ENCODE measurements at places on chromosomes 16 and 17. TPM values are rescaled to one million over a fixed set of nuclear protein-coding genes. Genes with fewer than 3 reads are reported as not detected.

- DNase-seq = no peak
Measured at GRCh38 chr17:60615108-60615507, 15.1 kb downstream of the PPM1D start.

DNA sequence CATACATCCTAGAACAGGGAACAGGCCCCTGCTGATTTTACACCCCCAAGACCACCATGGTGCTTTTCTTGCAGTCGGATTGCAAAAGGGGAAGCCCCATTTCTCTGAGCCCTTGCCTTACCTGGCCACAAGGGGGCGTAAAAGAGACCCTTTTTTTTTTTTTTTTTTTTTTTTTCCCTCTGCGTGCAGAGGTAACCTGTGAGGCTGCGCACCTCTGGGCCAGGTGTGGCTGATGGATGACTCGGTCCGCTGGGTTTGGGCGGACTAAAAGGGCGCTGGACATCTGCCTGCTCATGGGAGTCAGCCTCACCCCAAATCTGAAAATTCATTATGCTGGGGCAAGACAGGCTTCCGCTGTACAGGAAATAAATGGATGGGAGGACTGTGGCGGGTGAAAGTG is 281.0 kb downstream of the CBLN1 start:
- DNase-seq = no peak

- DNase-seq = no peak
Measured at GRCh38 chr17:49899588-49899987, 51.7 kb upstream of the TAC4 start.

GRCh38 chr17:16013943-16014407 is 14.4 kb downstream of the TTC19 start:
- DNase-seq = peak; percentile 97

DNA sequence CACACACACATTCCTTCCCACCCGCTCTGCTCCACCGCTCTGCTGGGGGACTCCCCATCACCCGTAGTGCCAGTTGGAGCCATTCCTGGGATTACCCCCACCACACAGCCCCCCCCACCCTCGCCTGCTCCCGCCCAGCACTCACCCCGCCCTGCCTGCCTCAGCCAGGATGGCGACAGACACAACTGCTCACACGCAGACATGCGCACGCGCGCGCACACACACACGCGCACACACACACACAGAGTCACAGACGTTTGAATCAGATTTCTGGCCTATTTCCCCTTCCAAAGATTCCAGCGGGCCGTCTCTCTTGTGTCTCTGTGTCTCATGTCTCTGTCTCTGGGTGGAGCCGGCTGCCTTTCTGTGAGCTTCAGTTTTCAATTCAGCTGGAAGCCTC is 4.4 kb downstream of the CACNA1G start:
- peak; percentile 88 for DNase-seq

GRCh38 chr16:17147942-17148341 is 322.8 kb downstream of the XYLT1 start:
- DNase-seq = no peak

DNA sequence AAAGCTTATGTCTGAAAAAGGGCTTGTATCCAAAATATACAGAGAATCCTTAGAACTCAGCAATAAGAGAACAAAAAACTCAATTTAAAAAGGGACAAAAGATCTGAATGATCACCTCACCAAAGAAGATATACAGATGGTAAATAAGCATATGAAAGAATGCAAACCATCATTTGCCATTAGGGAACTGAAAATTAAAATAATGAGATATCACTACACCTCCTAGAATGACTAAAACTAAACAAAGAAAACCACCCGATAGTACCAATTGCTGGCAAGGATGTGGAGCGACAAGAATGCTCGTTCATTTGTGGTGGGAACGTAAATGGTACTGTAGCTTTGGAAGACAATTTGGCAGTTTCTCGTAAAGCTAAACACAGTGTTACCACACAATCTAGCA is 66.9 kb upstream of the MPHOSPH6 start:
- DNase-seq = no peak

GRCh38 chr16:79717333-79718137 is 117.0 kb upstream of the MAF start:
- no peak for DNase-seq

DNA sequence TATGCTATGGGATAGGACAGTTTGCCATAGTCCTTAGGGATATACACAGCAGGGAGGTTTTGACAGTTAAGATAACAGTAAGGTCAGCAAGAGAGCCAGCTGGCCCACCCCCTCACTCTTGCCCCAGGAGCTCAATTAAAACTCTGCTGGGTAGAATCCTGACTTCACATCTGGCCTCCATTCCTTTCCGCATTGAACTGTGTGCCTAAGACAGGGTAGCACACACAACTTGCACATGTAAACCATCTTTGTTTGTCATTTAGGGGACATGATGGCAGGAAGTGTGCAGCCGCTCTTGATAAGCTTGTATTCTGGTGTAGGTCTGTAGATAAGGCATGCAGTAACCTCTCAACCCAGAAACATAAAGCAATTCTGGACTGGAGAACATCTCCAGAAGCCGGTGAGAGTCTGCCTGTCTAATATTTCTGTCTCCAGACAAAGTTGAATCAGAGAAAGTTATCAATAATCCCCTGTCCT is 5.2 kb downstream of the MINK1 start:
- DNase-seq = no peak

DNA sequence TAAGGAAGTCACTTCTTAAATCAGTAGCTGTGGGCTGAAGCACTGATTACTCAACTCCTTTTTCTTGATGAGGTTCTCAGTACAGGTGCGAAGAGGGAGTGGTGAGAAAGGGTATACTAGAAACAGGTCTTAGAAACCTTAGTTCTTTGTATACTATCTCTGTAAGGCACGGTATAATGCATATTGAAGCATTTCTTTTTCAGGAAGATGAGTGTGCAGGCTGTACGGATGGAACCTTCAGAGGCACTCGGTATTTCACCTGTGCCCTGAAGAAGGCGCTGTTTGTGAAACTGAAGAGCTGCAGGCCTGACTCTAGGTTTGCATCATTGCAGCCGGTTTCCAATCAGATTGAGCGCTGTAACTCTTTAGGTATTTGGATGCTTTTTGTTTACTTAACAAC is 39.2 kb downstream of the CYLD start:
- DNase-seq = peak; percentile 8

DNA sequence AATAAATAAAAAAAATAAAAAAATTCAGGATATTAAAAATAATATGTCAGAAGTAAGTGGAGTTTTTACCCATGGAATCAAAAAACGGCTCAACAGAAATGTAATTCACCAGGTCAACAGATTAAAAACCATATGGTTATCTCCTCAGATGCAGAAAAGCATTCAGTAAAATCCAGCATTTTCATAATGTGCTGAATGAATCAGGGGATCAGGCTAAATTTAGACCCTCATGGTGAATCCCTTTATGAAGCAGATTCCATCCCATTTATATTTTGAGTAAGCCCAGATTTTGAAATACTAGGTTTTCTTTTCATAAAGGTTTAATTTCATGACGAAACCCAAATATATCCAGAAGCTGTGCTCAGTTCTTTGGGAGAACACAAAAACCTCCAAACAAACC is 84.4 kb downstream of the OR1D5 start:
- DNase-seq = no peak

DNA sequence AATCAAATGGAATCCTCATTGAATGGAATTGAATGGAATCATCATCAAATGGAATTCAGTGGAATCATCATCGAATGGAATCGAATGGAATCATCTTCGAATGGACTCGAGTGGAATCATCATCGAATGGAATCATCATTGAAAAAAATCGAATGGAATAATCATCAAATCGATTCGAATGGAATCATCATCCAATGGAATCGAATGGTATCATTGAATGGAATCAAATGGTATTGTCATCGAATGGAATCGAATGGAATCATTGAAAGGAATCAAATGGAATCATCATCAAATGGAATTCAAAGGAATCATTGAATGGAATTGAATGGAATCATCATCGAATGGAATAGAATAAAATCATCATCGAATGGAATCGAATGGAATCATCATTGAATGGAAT is 619.3 kb downstream of the TP53TG3F start:
- DNase-seq = no peak

GRCh38 chr17:40038882-40039513 is 15.2 kb downstream of the MED24 start:
- DNase-seq = peak; percentile 97

DNA sequence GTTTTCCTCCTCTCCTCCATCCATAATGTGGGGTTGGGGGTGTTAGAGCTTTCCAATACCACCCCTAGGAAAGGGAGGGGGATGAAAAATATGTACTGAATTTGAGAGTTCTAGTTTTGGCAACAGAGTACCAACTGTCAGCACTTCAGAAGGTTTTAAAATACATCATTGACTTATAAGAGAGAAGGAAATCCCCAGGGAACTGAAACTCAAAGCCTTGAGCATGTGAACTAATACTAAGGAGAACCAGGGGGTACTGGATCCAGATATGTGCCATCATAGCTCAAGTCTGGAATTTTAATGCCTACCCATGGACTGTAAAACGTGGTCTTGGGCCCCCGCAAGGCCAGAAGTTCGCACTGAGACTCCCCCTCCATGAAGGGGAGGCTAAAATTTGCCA is 15.8 kb downstream of the CACNG5 start:
- DNase-seq = no peak

DNA sequence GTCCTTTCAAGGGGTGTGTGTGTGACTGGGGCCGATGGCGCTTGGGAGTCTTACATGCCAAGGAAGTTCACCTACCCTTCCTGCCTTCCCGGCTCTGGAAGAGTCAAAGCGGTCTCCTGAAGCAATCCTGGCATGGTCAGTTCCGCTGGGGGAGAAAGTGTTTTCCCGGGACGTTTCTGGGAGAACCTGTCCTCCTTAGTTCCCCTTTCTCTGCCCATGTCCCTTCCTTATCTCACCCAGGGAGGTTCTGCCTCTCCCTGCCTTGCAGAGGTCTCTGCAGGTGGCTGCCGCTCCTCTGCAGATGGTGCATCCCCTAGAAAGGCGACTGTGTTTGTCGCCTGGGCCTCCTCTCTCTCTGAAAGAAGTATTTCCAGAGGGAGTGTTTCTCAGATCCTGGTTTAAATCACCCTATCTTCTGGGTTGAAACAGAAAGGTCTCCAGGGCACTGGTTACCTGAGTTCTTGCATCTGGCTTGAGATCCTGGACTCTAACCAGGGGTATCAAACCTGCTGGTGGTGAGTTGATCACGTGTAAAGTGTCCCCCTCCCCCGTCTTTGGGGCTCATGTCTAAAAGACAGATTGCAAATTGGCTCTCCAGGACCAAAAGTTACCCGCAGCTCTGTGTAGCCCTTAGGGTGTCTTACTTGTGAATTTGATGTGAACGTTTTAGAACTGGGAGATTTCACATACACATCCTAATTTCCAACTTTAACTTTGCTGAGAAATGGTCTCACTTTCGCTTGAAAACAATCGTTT is 1.9 kb downstream of the PRKCB start:
- DNase-seq = no peak

DNA sequence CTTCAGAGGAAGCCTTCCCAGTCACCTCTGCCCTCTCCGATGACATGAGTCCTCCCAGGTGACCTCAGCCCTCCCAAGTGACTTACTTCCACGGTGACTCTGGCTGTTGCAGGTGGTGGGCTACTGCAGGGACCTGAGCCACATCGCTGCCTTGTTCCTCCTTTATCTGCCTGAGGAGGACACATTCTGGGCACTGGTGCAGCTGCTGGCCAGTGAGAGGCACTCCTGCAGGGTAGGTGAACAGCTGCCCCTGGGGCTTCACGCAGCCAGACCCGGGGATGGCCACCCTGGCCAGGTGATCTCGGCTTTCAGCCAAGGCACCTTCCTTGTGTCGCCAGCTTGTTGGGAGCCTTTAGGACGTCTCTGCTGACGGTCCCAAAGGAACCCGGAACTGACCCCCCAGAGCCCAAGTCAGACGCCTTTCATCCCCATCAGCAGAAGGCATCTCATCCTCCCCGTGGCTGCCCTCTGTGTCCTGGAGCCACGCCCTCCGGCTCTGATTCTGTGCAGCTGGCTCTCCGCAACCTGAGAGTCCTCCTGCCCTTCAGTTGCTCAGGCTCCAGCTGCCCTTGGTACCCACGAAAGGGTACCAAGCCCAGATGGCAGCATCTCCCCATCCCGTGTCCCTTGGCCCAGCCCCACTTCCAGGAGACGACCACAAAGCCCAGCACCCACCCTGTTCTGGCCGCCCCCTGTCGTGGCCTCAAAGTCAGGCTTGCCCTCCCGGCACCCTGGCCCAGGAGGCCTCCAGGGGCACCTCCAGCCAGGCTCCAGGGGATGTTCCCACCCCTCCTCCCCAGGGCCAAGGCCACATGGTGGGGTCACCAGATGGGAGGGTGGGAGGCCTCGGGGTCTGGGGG is 81.7 kb downstream of the GOSR1 start:
- no peak for DNase-seq

DNA sequence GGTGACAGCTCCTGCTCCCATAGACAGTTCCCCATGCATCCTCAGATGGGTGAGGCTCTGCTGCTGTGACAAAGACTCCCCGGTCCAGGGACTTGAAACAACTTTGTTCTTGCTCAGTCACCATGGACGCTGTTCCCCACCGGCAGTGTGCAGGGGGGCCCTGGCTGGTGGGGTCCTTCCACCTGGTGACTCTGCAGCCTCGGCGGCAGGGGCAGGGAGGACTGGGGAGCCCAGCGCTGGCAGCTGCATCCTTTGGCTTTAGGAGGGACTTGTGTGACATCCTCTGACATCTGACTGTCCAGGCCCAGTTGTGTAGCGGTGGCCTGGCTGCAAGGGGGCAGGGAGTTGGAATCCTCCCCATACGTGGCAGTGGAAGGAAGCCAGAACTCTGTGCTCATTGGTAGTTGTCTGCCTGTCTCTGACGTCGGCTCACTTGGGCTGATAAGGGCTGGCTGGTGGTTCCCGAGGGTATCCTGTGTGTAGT is 107.3 kb downstream of the CMIP start:
- peak; percentile 39 for DNase-seq

DNA sequence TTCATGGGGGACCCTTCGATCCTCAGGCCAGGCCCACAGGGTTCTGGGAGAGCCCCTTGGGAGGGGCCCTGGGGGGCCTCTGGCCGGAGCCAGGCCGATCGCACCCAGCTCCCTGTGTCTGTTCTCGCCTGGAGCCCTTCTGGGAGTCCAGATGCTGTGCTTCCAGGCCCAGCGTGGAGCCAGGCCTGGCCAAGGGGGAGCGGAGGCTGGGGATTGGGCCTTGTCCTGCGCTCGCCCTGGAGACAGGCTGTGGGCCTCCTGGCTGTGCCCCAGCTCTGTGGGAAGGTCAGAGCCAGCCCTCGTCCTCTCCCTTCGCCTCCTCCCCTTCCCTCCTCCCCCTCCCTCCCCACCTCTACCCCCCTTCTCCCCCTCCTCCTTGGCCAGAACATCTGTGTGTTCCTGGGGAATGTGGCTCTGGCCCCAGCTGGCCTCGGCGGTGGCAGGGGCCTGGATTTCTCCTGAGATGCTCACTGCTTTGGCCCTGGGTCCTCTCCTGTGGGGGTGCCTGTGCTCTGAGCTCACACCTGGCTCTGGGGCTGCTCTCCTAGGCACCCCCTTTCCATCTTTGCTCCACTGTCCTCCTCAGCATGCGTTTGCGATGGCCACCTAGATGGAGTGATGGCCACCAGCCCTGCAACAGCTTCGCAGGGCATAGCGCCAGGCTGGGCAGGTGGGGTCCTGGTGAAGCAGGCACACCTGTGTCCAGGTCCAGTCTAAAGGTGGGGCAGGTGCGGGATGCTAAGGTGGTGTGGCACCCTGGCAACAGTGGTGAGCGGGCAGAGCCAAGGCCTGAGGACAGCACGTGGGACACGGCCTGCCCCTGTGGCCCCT is 90.6 kb upstream of the CIBAR2 start:
- peak; percentile 97 for DNase-seq

PDXDC1 gene
- total RNA-seq = 109 TPM

TBC1D3C gene
- total RNA-seq = 1.00 TPM

TUBG1 gene
- total RNA-seq = 12.1 TPM

TBC1D10B gene
- 31.7 TPM for total RNA-seq

CA7 gene
- total RNA-seq = not detected

KRTAP3-1 gene
- total RNA-seq = not detected

ERI2 gene
- 29.7 TPM for total RNA-seq
